SW 1271 (cell line): ENCODE measurements at places on chromosomes 6 and 20.

DNA sequence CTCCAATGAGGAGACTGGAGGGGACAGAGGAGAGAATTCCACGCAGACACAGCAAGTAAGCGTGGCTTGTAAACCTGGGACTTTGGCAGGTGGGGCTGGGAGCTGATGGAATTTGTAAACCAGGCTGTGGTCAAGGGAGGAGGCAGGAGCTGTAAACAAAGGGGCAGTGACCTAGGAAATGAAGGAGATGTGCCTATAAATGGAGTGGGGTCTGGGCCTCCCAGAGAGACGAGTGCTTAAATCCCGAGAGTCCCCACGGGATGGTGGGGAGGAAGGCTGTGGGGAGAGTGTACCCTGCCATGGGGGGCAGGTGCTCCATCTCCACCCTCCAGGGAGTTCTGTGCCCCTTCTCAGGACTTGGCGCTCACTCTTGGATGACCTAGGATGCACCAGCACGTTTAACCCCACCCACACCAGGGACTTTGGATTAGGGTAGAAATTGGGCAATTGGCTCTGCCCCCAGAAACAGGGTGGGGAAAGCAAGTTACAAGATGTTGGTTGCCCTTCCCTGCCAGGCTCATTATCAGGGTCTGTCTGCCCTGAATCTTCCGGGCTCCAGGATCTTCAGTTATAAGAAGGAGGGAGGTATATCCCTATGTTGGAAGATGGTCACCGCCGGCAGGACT lies 4.0 kb upstream of the DHX16 start:
- DNase-seq, result no peak

DNA sequence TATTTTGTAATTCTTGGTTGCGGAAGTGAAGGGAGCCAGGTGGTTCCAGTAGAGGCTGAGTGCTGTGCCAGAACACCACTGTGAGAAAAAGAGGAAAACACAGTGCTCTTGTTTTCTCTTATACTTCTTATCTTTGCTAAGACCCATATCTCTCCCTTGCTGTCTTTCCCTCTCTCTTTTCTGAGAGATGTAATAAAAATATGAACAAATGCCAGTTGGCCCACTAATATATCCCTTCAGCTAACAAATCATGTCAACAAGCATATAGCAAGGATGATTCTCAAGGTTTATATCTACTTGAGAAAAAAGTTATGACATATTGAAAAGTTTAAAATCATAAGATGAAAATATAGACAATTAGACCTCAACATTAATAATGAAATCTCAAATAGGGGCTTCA lies 758.3 kb downstream of the HDGFL1 start:
- no peak for DNase-seq

GRCh38 chr6:44064089-44064947 lies 62.9 kb downstream of the MRPL14 start:
- DNase-seq, result no peak

GRCh38 chr20:58017231-58017969 lies 211.1 kb downstream of the ANKRD60 start:
- peak; percentile 73 for DNase-seq

DNA sequence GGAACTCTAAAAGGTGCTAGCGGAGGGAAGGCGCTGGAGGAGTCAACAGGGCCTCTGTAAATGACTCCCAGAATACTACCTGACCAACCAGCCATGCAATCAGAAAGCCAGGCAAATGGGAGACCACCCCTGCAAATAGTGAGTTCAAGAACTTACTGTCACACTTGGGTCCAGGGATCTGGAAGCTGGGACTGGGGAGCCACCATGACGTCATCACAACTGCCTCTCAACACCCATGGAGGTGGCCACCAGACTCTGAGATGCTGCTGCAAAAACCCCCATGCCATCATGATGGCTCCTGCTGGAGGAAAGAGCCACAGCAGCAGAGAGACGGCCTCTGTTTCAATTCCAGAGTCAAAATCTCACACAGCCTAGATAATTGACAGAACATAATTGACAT lies 8.5 kb upstream of the PDYN start:
- DNase-seq, result no peak

DNA sequence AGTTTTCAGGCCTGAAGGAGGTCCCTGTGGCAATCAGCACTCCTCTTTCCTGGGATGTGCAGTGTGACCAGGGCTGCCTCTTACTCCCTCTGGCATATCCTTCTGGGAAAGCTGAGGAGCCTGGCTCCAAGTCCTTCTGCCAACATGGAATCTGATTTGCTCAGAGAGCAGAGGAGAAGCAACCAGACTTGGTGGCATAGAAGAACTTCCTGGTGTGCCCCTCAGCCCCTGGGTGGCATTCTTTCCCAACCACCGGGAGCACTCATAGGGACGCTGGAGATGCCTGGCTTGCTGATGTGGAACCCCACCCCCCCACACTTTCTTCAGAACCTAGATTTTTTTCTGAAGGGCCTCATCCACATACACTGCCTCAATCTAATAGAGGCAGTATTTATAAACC lies 107.6 kb upstream of the TRAF3IP2 start:
- DNase-seq, result no peak

GRCh38 chr6:25833136-25833535 lies 1.3 kb upstream of the SLC17A1 start:
- no peak for DNase-seq

- no peak for DNase-seq
These were observed 25.2 kb upstream of the ASCC3 start for GRCh38 chr6:100906325-100906724.

- no peak for DNase-seq
These were observed 3.3 kb upstream of the OXT start for GRCh38 chr20:3068075-3068474.

DNA sequence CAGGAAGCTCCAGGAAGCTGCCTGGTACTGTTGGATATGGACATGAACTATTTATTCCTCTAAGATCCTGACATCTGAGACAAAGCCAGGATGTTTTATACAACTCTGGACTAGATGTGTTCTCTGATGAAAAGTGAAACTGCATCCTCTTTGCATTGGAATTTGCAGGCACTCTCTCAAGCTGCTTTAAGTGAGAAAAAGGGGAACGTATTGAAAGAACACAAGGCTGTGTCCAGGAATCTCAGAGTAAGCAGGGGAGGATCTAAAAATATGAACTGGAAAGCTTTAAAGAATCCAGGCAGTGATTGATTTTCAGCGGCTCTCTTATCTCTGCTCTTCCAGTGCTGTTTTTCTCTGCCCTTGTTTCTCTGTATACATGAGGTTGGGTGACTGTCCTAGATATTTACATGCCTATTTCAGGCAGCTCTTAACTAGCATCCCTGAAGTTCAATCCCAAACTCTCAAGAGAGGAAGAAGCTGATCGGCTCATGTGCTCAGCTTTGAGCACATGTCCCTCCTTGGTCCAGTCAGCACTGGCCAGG lies 193.8 kb downstream of the PLCB4 start:
- DNase-seq, result no peak

DNA sequence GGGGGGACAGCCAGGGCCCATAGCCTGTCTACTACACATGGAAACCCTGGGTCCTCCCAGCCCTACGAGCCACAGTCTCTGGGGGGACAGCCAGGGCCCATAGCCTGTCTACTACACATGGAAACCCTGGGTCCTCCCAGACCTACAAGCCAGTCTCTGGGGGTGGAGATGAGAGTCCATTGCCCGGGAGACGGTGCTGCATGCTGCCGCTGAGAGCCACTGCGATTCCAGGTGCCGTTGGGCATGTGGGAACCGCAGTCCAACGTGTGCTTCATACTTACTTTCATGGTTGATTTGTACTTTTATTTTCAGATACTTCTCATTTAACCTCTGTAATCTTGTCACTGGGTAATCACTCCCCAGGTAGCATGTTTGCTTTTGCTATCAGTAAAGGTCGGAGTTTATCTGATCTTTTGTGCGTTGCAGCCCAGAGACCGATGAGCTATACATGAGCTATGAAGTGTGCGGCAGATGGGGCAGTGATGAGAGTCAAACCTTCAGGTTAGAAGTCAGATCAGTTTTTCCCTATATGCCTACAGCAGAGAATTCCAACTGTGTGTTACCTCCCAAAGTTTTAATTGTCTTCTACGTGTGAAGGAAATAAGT lies 58.2 kb downstream of the SMOC2 start:
- no peak for DNase-seq

- DNase-seq, result no peak
These were observed 412.5 kb downstream of the GJA1 start for GRCh38 chr6:121847806-121848522.

DNA sequence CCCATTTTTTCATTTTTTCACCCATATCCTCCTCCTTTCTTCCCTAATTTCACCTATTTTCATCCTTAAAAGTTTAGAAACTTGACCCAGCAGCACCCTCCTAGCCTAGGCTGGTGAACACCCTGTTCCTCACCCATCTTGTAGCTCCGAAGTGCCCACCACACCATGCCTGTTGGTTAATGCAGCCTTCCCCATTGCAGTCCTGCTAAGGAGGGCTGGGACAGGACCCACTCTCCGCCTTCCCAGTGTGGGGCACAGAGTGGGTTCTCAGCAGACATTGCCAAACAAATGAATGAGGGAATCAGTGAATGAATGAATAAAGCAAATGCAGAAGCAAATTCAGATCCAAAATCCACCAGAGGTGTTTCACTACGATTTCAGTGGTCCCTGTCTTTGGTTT lies 45.7 kb downstream of the CTCFL start:
- no peak for DNase-seq

DNA sequence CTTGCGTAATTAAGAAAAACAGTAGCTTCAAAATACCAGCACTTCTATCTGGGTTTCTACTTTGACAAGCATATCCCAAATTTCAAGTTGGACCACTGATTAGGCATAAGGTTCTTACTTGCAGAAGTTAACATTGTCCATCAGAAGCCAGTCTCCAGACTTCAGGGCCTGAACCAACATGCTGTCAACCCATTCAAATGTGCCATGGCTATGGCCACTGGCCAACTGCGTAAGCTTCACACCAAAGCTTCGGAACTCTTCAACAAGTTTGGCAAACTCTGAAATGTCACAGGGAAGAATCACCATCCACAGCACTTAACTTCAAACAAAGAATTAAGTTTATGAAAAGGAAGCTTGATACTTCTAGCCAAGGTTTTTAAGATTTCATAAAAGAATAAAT lies 78.0 kb upstream of the LYRM2 start:
- DNase-seq, result no peak

DNA sequence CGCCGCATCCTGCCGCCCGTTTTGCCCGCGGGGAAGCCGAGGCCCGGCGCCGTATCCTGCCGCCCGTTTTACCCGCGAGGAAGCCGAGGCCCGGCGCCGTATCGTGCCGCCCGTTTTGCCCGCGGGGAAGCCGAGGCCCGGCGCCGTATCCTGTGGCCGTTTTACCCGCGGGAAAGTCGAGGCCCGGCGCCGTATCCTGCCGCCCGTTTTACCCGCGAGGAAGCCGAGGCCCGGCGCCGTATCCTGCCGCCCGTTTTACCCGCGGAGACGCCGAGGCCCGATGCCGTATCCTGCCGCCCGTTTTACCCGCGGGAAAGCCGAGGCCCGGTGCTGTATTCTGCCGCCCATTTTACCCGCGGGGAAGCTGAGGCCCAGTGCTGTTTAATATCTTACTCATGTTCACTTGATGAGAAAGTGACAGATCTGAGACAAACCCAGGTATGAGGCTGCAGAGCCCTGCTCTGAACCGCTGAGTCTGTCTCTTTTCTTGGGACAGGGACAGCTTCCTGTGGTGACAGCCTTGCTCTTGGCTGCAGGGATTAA lies 129.4 kb downstream of the CDH26 start:
- no peak for DNase-seq

DNA sequence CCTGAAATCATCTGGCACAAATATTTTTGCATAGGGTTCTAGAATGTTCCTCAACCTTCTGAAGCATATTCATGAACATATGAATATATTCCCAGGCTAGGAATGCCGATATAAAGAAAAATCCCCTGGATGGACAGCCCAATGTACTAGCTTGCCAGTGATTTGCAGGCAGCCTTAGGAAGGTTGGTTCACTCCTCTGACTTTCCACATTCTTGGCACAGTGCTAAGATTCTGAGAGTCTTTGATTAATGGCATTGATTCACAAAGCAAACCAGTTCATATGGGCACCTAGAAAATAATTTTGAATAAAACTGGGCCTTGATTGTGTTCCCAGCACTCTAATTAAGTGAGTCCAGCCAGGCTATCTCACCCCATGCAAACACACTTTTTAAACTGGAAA lies 56.9 kb upstream of the ENPP4 start:
- DNase-seq, result no peak

DNA sequence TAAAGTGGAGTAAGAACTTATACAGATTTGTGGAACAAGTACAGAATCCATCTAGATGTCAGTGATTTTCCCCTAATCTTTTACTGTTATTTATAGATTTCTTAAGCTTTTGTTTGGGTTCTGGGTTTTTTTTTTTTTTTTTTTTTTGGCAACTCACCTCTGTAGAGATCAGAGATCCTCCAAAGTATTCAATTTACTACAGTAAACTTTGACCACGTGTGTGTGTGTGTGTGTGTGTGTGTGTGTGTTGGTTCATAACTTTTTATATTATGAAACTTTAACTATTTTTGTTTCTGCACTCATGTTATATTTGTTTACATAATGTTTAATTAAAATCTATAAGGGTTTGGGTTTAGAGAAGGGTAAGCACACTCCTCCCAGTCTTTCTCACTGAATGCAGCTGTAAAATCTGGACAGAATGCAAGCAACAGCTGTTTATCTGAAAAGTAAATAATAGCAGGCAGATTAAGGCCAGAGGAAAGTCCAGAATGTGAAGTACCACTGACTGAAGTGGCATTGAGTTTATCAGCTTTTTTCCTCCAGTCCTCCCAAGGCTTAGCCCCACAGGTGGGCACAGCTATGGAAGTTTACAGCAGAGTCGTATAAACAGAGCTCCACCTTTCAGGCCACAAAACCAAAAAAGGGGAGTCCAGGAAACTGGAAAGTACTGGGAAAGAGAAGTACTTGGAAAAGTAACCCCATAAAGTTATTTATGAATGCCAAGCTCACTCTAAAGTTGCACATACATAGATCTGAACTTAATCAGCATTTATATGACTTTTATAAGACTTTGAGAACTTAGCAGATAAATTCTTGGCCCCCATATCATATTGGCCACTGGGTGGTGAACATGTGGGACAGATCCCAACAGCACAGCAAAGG lies 43.0 kb upstream of the CD2AP start:
- DNase-seq, result no peak

DNA sequence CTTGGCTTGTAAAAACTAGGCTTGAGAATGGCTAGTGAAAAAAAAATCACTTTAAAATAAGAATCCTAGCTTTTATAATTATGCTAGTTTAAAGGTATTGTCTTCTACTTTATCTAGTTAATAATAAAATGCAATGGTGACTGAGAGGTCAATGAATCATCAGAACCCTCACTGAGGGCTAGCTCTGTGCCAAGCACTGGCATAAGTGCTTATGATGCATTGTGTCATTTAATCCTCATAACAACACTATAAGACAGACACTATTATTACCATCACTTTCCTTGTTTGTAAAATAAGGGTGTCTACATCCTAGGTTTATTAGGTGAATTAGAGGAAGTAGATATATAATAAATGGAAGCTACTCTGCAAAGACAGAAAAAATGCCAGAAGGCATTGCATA lies 144.3 kb downstream of the F13A1 start:
- DNase-seq, result no peak

DNA sequence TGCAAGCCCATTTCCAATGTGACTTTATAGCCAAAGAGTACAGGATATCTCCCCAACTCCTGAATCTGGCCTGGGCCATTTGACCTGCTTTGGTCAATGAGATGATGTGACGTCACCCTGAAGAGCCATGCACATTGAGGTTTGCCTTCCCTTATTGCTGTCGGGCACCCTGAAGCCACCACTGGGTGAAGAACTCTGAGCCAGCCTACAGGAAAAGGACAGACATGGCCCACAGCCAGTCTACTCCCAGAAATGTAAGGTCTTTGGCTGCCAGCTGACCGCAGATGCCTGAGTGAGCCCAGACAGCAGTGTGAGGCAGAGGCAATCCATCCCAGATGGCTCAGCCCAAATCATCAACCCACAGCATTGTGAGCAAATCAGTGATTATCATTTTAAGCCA lies 3.7 kb upstream of the SYNDIG1 start:
- DNase-seq, result no peak
